ENCODE measurements at places on chromosomes 3 and 15. TPM values are rescaled to one million over a fixed set of nuclear protein-coding genes. Genes with fewer than 3 reads are reported as not detected.

The CFAP100 gene
- not detected for total RNA-seq

The LTK gene
- total RNA-seq: 18.7 TPM

The EPHA6 gene
- 0.18 TPM for total RNA-seq

The SAXO2 gene
- 8.5 TPM for total RNA-seq

The KLHL6 gene
- total RNA-seq: 1.9 TPM

The PLA2G4B gene
- total RNA-seq: 4.1 TPM

The INTS14 gene
- total RNA-seq: 38.4 TPM

The STAC gene
- 0.78 TPM for total RNA-seq

The STRA6 gene
- not detected for total RNA-seq

The CEMIP gene
- total RNA-seq: 1.7 TPM

The DZIP1L gene
- 1.6 TPM for total RNA-seq

The STRIT1 gene
- not detected for total RNA-seq

The DNAJC19 gene
- 32.3 TPM for total RNA-seq

The CCDC33 gene
- 0.46 TPM for total RNA-seq

The TMEM108 gene
- 0.92 TPM for total RNA-seq

The SLC24A5 gene
- total RNA-seq: not detected

The CGNL1 gene
- total RNA-seq: 2.8 TPM

The GPR87 gene
- total RNA-seq: not detected

The ECE2 gene
- total RNA-seq: 0.20 TPM

The MYO5C gene
- 90.9 TPM for total RNA-seq

The CTXN2 gene
- total RNA-seq: not detected

The GCNT3 gene
- total RNA-seq: 472 TPM

The PLIN1 gene
- 2.3 TPM for total RNA-seq

The CCDC39 gene
- total RNA-seq: not detected

The CSPG4 gene
- 12.2 TPM for total RNA-seq

The SLC7A14 gene
- 0.34 TPM for total RNA-seq

The CCR9 gene
- total RNA-seq: 0.34 TPM

The RTP3 gene
- total RNA-seq: not detected

The DPH3 gene
- 22.7 TPM for total RNA-seq

The HHATL gene
- 0.28 TPM for total RNA-seq

The RPL39L gene
- 2.2 TPM for total RNA-seq

The POPDC2 gene
- 1.1 TPM for total RNA-seq

The GATA2 gene
- total RNA-seq: 2.6 TPM

The LSM3 gene
- 9.1 TPM for total RNA-seq

The CPNE9 gene
- not detected for total RNA-seq

The LCTL gene
- total RNA-seq: not detected

The SKIL gene
- 43.9 TPM for total RNA-seq

The SAMD7 gene
- total RNA-seq: not detected

The KIF15 gene
- 4.2 TPM for total RNA-seq

The NPAP1 gene
- total RNA-seq: not detected

The UBE2Q2 gene
- total RNA-seq: 19.4 TPM

The EPHB1 gene
- total RNA-seq: 1.1 TPM

The SLC22A13 gene
- total RNA-seq: 0.61 TPM

The ZBED2 gene
- not detected for total RNA-seq

The SRGAP3 gene
- total RNA-seq: 7.9 TPM

The GPR27 gene
- total RNA-seq: 0.49 TPM

The LEO1 gene
- total RNA-seq: 23.7 TPM

The ALDH1L1 gene
- 7.7 TPM for total RNA-seq

The IGSF10 gene
- 0.89 TPM for total RNA-seq

The KLF15 gene
- 1.6 TPM for total RNA-seq

The EID1 gene
- total RNA-seq: 65.8 TPM

The TOPBP1 gene
- 20.4 TPM for total RNA-seq

The MST1 gene
- 22.1 TPM for total RNA-seq

The KIF7 gene
- total RNA-seq: 1.7 TPM

The FBXL22 gene
- 5.4 TPM for total RNA-seq

The MOBP gene
- 1.3 TPM for total RNA-seq

The PLA2G4D gene
- 0.31 TPM for total RNA-seq

The ZMYND10 gene
- 0.49 TPM for total RNA-seq
